Iris pigment epithelial cell (primary cell): ENCODE measurements at places on chromosomes 5 and 9.

DNA sequence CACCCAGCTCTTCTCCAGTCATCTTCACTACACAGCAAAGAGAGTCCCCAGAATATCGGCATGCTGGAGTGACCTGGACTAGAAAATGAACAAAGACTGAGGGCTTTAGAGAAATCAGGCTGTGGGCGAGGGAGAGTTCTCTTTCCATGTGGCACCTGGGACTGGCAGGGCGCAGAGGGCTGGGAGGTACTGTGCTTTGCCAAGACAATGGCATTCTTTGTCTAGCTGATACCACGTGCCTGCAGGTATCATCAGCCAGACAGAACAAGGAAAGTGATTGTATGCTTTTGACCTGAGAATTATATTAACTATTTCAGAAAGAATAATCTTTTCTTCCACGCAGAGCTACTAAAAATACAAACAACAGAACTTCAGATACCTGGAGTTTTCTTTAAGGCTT is 30.5 kb downstream of the DDX31 start:
- DNase-seq, result no peak

- DNase-seq, result peak; percentile 60
Observed at GRCh38 chr5:174323878-174324281, 278.4 kb downstream of the NSG2 start.

- DNase-seq, result peak; percentile 77
Observed at GRCh38 chr5:15376803-15377202, 123.2 kb upstream of the FBXL7 start.

- DNase-seq, result peak; percentile 26
Observed at GRCh38 chr5:95285409-95285755, 488 bp upstream of the MCTP1 start.

GRCh38 chr5:961002-961710 is 47.4 kb upstream of the NKD2 start:
- DNase-seq, result no peak

DNA sequence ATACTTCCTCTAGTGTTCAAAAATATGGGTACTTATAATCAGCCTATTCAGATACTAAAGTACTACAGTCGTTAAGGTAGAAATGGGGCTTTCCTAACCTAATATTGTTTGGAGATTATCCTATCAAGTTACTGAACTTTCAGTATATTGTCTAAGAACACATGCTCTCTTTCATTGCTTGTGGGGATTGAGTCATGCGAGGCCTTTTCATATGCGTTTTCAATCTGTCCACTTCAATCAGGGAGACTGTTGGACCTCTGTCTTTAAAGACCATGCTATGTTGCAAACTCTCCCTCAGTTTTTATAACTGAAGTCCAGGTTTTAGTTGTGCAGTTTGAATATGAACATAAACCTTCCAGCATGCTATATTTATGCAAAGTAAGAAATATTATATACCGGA is 15.0 kb downstream of the PRR16 start:
- DNase-seq, result peak; percentile 72

DNA sequence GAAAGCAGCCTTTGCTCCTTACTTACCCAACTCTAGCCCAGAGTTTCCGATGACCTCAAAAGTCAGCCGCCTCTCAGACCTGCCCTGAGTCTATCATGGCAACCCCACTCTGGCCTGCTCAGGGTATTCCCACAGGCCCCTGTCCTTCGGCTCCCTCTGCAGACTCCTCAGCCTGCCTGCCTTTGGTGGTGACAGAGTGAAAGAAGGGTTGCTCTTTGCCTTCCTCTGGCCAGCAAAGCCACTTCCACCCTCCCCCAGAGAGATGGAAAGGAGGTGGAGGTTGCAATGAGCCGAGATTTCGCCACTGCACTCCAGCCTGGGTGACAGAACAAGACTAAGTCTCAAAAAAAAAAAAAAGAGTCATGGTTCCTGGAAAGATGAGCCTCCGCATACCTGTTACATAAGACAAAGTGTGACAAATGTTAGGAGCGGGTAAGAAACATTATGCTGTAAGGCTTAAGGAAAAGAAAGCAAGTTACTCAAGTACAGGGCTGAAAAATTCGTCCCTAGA is 2.3 kb upstream of the SMIM33 start:
- DNase-seq, result no peak

DNA sequence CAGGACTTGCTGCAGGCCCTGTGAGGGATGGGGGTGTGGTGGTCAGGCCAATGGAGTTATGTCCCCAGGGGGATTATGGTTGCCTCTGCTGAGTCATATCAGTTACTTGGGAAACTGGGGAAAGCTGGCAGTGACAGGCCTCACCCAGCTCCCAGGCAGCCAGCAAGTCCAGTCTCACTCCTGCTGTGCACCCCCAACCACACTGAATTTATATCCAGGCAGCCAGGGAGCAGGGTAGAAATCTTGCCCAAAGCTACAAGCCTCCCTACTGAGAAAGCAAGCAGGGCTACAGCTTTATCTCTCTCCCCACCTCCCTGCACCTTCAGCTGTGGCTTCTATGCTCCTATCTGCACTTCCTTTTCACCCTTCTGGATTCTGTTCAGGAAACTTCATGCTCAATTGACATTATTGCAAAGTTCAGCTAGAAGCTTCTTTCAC is 2076.0 kb upstream of the CDH9 start:
- no peak for DNase-seq

- DNase-seq, result no peak
Observed at GRCh38 chr5:115050866-115051265, 118.8 kb downstream of the TRIM36 start.

DNA sequence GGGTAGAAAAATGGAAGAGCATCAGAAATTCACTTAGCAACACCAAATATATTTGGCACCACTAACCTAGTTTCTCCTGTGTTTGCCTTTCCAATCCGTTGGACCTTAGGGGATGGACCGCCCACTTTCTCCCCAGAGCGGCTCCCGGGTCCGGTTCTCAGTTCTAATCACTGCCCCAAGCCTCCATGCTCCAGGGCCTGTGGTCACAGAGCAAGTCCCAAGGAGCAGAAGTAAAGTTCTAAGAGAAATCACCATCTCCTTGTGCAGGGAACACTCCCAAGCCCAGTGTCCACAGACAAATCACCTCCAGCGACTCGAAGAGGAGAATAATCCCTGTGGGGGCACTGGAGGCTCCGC is 728 bp upstream of the SLC1A1 start:
- DNase-seq, result no peak

DNA sequence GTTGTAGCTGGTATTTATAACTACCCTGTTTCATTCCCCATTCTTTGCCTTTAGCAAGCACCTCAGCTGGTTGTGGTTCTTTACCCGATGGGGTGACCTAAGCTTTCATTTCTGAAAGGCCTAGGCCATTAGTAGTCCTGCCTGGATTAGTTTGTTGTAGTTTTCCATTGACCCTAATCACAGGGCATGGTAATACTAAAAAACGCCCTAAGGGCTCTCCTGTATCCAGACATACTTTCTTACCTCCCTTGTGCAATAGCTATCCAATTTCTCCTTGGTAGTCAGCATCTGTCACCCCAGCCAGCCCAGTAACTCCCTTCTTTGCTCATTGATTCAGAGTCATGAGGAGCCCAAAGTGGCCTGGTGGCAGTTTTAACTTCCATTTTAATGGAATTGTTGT is 24.0 kb downstream of the TMOD1 start:
- DNase-seq, result peak; percentile 41

GRCh38 chr5:14793851-14794250 is 77.7 kb downstream of the ANKH start:
- DNase-seq, result no peak

- no peak for DNase-seq
Observed at GRCh38 chr9:132365986-132366385, 11.2 kb upstream of the SETX start.

- DNase-seq, result no peak
Observed at GRCh38 chr5:180154821-180155364, 54.1 kb downstream of the RASGEF1C start.

DNA sequence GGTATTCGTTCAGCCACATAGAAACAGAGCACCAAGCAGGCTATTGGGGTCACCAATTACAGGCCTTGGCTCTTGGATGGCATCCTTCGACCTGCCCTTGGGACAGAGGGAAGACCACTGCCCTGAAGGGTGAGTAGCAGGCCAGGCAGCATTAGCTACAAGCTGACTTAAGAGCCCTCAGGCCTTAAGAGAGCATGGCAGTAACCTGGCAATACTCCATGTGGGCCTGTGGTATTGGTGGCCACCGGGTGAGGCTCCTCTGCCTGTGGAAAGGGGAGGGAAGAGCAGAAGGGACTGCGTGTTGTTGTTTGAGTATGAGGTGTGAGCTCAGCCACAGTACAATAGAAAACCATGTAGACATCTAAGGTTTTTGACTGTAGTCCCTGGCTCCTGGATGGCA is 170.6 kb downstream of the MCTP1 start:
- DNase-seq, result no peak
